Myocyte (in vitro differentiated cells): ENCODE measurements at places on chromosomes 6 and 20. TPM values are rescaled to one million over a fixed set of nuclear protein-coding genes. Genes with fewer than 3 reads are reported as not detected.

DNA sequence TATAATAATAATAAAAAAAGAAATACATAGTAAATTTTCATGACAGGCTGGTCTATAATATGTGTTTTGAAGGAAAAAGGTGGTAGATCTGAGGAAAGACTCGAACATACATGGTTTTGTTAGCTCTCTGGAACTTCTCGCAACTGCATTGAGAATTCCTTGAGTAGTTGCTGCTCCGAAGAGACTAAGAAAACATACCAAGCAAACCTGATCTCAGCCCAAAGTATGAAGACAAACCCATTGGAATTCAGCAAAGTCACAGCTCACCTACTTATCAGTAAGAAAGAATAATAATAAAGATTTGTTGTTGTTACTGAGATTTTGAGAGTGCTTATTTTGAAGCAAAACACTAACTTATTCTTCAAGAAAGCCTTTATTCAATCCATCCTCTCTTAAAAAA lies 1107.1 kb upstream of the EYS start:
- DNase-seq = no peak

The SCRT2 gene
- total RNA-seq = not detected in 2 replicates

DNA sequence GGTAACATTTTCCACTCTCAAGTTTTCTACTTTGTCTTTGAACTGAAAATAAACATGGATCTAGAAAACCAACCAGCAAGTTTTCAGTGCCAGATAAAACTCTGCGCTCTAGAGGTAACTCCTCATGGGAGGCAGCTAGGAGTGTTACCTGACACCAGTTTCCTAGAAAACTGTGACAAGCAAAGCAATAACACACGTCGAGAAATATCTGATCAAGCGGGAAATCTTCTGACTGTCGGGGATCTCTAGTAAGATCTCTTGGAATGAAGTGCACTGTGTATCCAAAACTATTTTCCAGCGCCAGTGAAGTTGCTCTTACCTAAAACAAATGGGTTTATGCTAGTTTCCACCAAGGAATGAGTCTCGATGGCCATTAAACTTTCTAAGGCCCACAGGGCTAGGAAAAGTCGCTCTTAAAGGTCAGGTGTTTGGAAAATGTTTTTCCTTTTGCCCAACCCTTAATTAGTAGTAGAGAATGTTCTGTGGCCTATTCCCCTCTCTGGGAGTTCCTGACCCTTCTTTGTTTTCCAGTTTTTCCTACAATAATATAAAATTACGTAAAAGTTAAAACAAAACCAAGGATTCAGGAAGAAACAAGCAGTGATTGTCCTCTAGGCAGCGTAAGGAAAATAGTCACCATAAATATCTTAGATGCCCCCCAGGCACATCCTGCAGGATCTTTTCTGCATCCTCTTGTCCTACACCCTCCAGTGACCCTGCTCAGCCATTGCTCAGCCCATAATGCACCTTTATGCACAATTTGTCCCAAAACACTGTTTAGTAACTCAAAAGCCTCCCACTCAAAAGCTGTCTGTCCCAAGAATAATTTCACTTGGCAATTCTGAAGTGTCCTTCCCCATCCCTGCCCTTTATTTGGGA lies 137.7 kb upstream of the AKAP12 start:
- no peak for DNase-seq

DNA sequence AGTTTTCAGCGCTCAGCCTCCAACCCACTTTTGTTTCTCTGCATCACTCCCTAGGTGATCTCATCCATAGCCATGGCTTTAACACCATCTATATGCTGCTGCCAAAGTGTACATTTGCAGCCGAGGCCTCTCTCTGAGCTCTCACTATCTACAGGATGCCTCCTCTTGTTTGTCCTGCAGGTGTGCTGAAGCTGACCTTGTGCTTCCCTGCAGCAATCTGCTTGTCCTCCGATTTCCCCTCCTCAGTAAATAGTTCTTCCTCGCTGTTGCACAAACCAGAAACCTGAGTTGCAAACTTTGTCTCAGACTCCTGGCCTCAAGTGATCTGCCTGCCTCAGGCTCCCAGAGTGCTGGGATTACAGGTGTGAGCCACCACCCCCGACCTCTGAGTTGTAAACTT lies 3.7 kb upstream of the TXNDC5 start:
- no peak for DNase-seq

DNA sequence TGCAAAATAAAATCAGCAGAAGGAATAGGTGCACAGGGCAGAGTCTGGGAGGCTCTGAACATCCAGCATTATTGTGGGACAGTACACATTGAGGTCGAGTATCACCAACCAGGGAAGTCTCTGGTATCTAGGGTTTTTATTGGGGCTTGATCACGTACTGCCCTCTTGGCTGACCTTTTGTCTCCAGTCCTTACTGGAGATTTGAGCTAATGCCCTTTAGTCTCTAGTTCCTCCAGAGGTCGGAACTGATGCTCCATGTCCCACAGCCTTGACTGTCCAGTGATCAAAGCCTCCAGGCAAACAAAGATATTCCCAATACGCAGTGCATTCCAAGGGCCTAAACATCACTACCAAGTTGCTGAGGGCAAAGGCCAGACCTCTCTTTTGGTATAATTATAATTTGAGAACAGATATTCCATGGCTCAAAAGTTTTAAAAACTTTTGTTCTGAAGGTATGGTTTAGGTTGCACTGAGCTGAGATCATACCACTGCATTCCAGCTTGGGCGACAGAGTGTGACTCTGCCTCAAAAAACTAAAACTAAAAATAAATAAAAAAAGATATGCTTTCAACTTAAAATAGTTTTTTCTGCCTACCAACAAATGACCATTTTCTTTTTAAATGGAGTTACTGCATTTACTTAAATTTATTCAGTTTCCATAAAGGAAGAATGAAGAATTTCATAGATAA lies 56.9 kb upstream of the DYNLRB1 start:
- DNase-seq = no peak

DNA sequence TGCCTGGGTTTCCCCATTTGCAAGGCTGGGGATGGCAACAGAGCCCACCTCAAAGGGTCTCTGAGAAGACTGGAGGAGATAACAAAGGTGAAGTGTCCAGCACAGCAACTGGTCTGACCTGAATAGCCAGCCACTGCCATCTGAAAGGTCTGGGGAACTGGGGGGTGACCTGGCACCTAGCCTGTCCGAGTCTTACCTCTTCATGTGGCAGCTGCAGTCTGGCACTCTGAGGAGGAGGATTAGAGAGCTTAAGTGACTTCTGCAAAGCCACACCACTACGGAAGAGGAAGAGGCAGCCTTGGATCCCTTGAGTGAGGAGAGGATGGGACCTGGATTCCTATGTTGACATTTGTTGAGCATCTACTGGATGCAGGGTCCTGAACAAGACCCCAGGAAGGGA lies 22.2 kb downstream of the C20orf203 start:
- DNase-seq = peak; percentile 28

DNA sequence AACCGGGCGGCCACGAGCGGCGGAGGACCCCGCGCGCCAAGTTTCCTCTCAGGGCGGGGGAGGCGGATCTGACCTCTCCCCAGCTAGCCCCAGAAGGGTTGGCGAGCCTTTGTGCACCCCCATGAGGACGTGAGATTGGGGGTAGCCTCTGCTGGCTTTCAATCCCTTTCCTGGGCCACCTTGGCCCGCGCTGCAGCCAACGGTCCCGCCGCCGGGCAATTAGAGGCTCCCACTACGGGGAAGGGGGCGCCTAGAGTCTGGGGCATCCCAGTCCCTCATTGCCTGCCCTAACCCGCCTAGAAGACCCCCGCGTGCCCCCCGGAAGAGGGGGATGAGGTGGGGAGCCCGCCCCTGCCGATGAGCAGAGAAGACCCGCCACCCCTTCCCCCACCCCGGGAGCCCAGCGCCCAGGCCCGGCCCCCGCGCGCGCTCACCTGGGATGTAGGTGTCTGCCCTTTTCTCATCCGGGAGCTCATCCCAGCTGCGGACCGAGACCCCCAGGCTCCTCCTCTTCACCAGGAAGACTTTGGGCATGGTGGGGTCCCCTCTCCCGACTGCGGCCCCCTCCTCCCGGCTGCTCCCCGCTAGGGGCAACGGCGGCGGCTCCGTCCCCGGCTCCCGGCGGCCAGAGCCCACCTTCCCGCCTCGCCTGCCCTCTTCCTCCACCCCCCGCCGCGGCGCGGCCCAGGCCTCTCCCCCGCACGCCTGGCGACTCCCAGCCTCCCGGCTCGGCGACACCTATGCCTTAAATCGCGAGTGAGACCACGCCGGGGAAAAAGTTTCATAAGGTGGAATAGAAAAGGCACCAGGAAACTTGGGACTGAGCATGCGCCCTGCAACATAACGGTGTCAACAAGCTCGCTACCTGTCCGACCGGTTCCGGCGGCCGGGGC lies at the start of gene OVOL2:
OVOL2 (minus strand) TSS at position 816 of the 893 bp plus-strand sequence; CDS start at position 534, 282 bp downstream.
- DNase-seq = no peak

- no peak for DNase-seq
These were observed 1.9 kb upstream of the CST8 start for GRCh38 chr20:23488996-23489395.

DNA sequence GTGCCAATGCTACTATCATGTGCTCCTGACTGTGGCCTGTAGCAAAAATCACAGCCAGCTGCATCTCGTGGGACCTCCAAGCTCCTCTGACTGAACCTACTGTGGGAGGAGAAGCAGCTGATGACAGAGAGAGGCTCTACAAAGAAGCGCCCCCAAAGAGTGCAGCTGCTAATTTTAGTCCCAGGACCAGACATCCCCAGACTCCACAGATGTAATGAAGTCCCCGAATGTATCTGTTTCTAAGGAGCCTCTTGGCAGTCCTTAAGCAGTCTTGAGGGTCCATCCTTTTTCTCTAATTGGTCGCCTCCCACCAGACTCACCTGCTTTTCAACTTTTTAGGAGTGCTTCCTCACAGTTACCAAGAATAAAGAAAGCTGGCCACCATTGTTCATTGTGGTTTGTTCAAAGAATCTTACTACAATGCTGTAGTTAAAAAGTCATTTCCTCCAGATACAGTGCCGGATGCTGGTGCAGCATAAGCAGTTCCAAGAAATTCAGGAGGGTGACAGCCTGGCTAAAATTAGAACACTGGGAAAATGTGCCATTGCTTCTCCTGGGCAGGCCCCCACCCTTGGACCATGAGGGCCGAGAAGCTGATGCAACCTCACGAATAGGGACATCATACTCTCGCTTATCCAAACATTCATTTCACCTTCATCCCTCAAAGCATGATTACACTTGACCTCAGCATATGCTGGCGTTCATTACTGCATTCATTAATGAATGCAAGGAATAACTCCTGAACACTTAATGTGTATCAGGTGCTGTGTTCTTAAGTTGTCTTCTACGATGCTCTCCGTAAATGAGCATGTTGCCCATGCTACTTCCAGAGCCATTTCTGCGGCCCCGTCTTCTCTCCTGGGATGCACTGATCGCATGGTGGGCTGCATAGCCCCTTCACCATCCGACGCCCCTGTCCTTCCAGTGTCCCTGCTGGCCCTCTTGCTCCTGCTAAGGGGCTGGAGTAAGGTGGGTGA lies 66.4 kb downstream of the LY86 start:
- peak; percentile 48 for DNase-seq

The CMTR1 gene
- 34.0 and 35.1 TPM in 2 replicates for total RNA-seq

- DNase-seq = peak; percentile 30
These were observed 68.0 kb downstream of the EYA2 start for GRCh38 chr20:46962452-46963195.
